ENCODE measurements at places on chromosomes 4 and X.

- DNase-seq: no peak
Measured at GRCh38 chr4:53707491-53707890, 116.2 kb upstream of the LNX1 start.

- DNase-seq: no peak
Measured at GRCh38 chrX:74902806-74903205, 22.4 kb downstream of the NEXMIF start.

- no peak for DNase-seq
Measured at GRCh38 chr4:122758033-122758432, 25.5 kb downstream of the BBS12 start.

DNA sequence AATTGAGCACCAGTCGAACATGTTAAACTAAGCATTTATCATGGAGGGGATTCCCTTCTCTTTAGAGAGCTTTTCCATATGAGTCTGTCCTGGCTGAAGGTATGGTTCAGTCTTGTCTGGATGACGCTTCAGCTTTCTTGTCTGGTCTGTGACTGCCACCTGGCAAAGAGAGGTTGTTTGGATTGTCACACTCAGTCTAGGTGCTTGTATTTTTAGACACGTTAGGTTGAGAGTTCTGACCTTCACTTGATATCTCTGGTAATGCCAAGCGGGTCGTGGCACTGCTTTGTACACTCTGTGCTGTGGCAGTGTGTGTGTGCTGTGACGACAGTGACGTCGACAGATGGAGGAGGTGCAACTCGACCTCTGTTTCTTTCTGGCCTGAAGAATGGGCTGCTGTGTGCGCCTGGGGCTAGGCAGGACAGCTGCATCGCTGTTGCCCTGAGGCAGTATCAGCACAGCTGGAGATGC, 12.6 kb downstream of the NOCT start:
- no peak for DNase-seq

DNA sequence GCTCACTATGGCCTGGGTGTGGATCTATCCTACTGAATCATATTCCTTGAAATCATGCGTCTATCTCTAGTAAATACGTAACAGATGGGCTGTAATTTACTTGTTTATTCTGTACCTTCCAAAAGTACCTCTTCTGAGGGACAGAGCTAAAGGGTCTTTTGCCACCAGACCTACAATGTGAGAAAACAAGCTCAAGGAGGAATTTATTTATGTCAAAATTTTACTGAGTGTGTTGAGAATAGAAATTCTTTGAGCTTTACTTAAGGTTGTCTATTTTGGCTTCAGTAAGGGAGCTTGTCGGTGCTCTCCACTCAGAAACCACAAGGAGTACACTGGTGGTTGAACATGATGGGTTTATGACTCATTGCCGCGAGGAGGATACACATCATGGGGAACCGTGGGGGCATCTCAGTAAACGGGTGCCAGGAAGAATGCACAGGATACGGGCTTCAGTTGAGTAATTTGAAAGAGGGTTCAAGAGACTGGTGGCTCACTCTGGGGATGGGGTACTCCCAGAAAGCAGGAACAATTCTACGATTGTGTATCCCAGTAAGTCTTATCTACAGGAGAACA, 3.0 kb downstream of the ANK2 start:
- DNase-seq: no peak

- no peak for DNase-seq
Measured at GRCh38 chrX:87805829-87806490, 288.4 kb downstream of the KLHL4 start.

- DNase-seq: no peak
Measured at GRCh38 chrX:153708415-153708814, 15.8 kb downstream of the BCAP31 start.

GRCh38 chr4:186755550-186756519, 32.2 kb upstream of the FAT1 start:
- no peak for DNase-seq

DNA sequence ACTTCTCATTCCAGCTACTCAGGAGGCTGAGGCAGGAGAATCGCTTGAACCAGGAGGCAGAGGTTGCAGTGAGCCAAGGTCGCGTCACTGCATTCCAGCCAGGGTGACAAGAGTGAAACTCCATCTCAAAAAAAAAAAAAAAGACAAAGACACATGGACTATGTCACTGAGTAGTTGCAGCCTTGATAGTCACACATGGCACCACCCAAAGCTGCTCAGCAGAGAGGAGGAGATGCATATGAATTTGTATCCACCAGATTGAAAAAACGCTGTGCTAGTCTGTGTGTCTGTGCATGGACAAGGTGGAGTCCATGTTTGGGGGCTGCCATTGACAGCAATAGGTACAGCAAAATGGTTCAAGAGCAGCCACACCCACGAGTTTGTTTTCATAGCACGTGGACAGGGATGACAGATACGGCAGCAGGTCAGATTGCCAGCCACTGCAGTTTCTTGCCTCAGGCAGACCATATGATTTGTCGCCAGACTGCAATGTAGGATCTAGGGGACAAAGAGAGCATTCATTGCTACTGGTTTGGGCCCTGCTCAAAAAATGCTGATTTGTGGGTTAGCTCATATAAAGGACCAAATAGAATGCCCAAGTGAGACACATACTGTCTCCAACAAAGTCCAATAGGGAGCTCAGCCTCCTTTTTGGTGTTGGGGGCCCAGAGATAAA, 89.9 kb downstream of the CEP135 start:
- no peak for DNase-seq

- DNase-seq: no peak
Measured at GRCh38 chr4:98803251-98803650, 125.7 kb downstream of the EIF4E start.

DNA sequence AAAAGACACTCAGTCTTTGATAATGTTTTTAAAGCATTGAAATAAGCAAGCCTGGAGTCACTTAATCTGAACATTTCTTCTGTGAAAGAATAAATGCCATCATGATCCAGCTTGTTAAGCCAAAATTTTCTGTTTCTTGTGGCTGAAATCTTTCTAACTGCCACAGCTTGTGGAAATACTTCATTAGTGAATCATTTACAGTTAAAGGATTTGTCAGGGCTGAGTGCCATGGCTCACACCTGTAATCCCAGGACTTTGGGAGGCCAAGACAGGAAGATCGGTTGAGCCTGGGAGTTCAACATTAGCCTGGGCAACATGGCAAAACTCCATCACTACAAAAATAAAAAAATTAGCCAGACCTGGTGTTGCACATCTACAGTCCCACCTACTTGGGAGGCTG, 93.3 kb upstream of the PDE5A start:
- DNase-seq: no peak

- no peak for DNase-seq
Measured at GRCh38 chr4:99061048-99061700, 27.4 kb downstream of the ADH5 start.

GRCh38 chr4:169048868-169049414, 38.9 kb upstream of the CBR4 start:
- no peak for DNase-seq

- DNase-seq: peak; percentile 61
Measured at GRCh38 chr4:37826295-37827029, at the start of gene PGM2. Gene PGM2, plus strand, starts transcription at chr4:37826686. Its CDS starts 47 bp downstream, at chr4:37826733.

DNA sequence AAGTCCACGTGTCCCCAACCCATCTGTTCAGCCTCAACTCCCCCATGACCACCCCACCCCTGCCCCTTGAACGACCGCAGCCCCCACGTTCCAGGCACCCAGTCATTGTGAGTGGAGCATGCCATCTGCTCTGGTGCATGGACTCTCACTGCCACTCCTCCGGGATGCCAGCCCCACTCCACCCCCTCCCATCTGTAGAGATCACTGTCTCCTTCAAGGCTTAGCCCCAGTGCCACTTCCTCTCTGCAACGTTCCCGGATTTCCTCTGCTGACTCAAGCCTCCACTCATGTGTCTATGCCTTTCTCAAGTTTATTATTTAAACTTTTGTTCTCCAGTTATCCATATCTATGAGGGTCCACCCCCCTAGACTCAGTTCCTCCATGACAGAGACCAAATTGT, 54.0 kb downstream of the MAML3 start:
- DNase-seq: peak; percentile 76

- no peak for DNase-seq
Measured at GRCh38 chr4:27248829-27249228, 388.2 kb downstream of the STIM2 start.

GRCh38 chr4:61571761-61572559, 371.8 kb downstream of the ADGRL3 start:
- DNase-seq: no peak

- DNase-seq: no peak
Measured at GRCh38 chr4:2046031-2046961, 12.8 kb upstream of the NAT8L start.

DNA sequence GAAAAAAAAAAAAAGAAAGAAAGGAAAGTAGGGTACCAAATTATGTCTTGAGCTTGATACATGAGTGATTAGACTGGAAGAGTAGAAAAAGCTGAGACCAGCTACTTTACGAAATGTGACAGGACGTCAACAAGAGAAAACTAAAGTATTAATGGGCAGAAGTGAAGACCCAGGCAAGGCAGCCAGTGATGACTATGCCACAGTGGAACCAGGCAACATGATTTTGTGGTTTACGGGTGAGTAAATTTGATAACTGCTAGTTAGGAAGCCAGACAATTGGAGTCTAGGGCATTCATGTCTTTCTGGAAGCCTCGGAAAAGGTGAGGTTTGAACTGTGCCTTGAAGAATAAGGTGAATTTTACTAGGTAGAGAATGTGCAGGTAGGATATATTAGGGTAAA, 326.4 kb downstream of the TENM3 start:
- no peak for DNase-seq
